ENCODE measurements at places on chromosomes 12 and 14.

GRCh38 chr14:103143506-103143905, 20.2 kb downstream of the TNFAIP2 start:
- DNase-seq = no peak

DNA sequence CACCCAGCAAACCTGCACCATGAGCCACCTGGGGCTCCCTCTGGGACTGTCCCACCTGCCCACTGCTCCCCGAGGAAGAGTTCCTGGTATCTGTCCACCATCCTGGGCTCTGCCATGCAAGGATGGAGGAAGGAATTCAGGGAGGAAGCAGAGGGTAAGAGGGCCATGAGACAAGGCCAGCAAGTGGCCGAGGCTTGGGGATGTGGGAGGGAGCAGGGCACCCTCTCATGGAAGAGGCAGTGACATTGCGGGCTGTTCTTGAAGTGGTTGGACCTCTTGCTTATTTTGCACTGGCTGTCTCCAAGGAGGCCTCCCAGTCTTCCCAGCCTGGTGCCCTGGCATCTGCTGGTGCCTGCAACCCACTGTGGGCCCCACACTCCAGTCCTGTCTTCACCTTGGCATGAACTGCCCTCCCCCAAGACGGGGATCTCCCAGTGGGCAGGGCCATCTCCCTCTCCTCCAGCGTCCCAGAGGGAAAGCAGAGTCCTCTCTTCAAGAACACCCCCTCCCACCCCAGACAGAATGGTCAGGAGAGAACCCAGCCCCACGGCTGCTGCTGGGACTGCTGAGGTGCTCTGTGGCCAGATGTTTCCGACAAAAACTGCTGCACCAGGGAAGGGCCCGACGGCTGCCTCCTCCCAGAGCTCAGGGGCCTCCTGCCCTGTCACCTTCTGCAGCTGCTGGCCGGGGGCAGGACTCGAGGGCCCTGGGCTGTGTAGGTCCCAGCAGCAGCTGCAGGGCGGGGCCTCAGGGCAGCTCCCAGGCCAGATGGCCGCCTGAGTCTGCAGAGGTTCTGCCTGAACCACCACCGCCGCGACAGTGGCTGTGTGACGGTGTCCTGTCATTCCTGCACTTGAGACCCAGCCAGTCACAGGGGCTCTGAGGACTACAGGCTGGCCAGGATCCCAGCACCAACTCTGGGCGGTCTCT, 1.8 kb upstream of the AKT1 start:
- no peak for DNase-seq

DNA sequence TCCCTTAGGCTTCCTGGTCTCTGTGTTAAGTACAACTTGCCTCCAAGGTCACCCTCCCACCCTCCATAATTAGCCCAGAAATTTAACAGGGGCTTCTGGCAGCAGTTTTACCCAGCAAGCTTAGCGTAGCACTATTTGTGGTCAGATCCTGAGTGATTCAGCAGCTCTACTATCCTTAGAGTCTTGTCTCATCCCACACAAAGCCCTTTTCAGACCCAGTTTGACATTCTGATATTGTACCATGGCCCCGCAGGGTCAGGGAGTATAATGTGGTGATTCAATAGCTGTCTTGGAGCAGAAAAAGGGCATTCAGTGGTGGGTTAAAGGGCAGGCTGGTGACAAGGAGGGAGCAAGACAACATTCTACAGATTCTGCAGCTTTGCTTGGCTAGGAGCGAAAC, 153.8 kb upstream of the DDHD1 start:
- DNase-seq = no peak

GRCh38 chr12:67637718-67638117, 10.8 kb upstream of the DYRK2 start:
- DNase-seq = no peak

- no peak for DNase-seq
Observed at GRCh38 chr12:80648881-80649280, 58.6 kb upstream of the MYF6 start.

- no peak for DNase-seq
Observed at GRCh38 chr12:2414810-2415567, 362.2 kb downstream of the CACNA1C start.

GRCh38 chr12:51970904-51971646, 19.6 kb downstream of the ACVR1B start:
- DNase-seq = peak; percentile 45

DNA sequence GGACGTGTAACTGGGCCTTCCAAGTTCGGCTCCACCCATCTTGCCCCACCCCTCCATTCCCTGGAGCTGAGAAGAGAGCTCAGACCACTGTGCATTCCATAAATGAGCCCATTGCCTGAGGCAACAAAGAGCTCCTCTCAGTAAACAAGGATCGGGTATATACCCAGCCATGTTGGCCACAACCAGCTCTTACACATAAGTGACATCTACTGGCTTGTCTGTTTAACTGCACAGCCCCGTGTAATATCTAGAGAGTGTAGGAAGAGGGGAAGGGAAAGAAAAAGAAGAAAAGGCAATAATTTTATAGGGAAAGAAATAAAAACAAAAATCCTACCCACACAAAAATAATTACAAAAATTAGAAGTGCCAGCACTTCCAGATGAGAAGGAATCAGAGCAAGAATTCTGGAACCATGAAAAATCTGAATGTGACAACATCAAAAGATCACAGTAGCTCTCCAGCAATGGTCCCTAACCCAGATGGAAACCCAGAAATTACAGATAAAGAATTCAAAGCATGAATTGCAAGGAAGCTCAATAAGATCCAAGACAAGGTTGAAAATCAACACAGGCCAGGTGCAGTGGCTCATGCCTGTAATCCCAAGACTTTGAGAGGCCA, 308.1 kb downstream of the RPAP3 start:
- DNase-seq = no peak

- DNase-seq = no peak
Observed at GRCh38 chr12:56677680-56678079, 10.4 kb downstream of the PTGES3 start.

- DNase-seq = no peak
Observed at GRCh38 chr14:50010752-50011151, 105.6 kb downstream of the VCPKMT start.

DNA sequence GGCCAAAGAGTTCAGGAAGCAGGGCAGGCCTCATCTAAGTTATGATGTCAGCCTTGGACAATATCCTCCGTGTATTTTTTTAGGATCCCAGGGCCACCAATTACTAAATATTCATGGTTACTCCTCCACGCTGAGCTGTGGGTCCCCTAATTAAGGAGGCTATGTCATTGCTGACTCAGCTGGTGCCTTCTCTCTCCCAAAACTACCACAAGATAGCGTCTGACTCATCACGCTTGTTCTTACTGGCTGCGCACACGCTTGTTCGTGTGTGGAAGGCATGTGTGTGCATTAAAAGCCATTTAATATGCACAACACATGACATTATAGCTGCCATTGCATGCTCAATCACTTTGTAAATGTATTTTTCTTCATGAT, 78.3 kb downstream of the GSC start:
- DNase-seq = no peak

GRCh38 chr12:112755507-112755906, 36.0 kb upstream of the RPH3A start:
- DNase-seq = no peak

DNA sequence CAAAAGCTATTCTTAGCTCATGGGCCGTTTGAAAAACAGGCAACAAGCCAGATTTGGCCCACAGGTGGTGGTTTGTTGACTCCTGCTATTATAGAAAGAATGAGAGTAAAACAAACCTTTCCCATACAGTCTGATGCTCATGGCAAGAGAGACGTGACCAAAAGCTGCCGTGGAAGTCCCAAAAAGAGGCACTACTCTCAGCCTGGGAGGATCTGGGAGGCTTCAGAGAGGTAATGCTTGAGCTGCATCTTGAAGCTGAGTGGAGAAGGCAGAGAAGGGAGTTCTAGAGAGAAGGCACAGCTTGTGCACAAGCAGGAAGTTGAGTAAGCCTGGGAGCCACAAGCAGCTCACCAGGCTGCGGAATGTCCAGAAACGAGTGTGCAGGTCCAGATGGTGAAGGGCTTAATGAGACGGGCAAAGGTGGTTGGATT, 9.6 kb downstream of the PLXNC1 start:
- no peak for DNase-seq

GRCh38 chr12:50620109-50620977, 115.6 kb downstream of the DIP2B start:
- peak; percentile 18 for DNase-seq

DNA sequence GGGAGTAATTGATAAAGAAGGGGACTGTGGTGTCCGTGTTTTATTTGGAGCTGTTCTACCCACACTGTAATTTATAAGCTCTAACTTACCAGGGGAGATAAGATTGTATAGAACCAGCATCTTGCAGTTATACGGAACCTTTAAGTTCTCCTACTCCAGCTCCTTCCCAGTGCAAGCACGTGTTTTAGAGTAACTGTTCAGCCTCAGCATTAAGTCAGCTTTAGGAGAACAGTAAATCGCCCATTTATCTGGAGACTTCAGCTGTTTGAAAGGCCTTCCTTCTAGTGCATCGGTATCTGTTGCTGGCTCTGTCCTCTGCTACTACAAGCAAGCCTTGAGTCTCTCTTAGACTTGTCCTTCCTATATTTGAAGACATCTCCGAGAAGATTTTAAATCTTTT, 95.6 kb downstream of the ETV6 start:
- no peak for DNase-seq

- no peak for DNase-seq
Observed at GRCh38 chr12:58309806-58310205, 368.4 kb downstream of the ATP23 start.

- DNase-seq = peak; percentile 11
Observed at GRCh38 chr12:117025481-117026151, 73.6 kb downstream of the TESC start.

DNA sequence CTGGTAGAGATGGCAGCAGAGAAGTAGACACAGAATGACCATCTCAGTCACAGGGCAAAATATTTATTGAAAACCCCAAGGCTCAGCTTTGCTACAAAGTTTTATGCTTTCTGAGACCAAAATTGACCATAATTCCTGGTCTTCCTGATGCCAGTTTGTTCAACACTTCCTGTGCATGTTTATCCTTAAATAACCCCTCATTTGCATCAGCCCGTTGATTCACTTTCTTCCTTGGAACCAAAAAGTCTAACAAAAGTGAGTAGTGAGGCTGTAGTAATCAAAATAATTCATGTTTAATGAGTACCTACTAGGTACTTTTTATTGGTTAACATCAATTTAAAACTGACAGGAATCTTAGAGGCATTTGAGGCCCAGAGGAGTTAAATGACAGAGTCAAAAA, 51.7 kb downstream of the TRHDE start:
- no peak for DNase-seq

DNA sequence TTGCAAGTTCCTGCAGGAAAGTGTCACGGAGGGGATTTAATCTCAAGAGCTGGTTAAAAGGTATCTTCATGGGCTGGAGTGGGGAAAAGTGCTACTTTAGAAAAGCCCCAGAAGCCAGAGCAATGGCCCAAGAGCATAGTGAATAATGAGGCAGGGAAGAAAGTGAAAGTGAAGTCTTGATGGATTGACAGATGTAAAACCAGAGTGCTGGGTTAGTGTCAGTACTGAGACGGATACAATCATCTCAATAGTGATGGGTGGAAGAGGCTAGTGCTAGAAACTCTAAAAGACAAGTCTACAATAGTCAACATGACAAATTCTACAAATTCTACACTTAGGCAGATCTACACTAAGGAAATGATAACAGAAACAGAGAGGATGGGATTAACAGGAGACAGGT, 68.1 kb downstream of the CIT start:
- no peak for DNase-seq

DNA sequence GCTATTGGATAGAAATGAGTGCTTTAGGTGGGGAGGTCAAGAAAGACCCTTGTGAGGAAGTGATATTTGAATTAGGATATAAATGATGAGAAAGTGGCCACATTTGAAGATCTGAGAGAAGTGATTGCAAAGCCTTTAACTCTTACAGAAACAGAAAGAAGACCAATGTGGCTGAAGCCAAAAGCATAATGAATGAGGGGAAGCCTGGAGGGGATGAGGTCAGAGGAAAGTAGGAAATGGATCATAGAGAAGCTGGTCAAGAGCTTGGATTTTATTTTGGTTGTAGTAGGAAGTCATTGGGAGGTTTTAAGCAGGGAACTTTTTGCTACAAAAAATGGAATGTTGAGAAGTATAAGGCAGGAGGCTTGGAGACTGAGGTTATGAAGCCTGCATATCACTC, 3.5 kb upstream of the GYS2 start:
- DNase-seq = no peak

DNA sequence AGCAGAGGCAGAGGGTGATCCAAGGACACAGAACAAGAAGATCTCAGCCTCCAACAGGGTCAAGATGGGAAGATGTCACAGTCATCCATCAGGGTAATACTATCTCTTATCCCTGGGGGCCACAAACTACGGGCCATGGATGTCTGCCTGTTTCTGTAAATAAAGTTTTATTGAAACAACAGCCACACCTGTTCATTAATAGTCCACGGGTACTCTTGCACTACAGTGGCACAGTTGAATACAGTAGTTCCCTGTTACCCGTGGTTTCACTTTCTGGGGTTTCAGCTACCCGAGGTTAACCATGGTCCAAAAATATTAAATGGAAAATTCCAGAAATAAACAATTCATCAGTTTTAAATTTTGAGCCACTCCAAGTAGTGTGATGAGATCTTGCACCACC, 65.9 kb downstream of the BCL11B start:
- DNase-seq = no peak

DNA sequence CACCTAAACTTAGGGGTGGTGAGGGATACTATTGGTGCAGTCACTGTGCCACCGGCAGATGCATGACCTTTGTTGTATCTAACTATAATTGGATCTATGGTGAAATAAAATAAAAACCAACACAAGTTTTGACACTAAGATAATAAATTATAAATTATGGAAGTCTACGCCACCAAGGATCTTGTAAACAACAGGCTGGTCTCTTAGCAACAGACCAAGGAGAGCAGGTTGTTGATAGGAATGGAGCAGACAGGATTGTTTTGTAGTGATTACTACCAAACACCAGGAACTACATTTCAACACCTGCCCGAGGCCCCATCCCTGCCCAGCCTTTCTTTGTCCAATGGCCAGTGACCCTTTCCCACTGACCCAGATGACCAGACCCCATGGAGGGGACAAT, 1178.0 kb downstream of the VRK1 start:
- no peak for DNase-seq

- no peak for DNase-seq
Observed at GRCh38 chr12:19302100-19302640, 137.1 kb upstream of the AEBP2 start.

DNA sequence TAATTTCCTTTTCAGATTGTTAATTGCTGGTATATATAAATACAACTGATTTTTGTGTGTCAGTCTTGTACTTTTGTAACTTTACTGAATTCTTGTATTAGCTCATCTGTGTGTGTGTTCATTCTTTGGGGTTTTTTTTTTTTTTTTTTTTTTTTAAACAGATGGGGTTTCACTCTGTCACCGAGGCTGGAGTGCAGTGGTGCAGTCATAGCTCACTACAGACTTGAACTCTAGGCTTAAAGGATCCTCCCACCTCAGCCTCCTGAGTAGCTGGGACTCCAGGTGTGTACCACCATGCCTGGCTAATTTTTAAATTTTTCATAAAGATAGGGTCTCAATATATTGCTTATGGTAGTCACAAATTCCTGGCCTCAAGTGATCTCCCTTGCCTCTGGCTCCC, 68.0 kb downstream of the WNK1 start:
- DNase-seq = no peak

DNA sequence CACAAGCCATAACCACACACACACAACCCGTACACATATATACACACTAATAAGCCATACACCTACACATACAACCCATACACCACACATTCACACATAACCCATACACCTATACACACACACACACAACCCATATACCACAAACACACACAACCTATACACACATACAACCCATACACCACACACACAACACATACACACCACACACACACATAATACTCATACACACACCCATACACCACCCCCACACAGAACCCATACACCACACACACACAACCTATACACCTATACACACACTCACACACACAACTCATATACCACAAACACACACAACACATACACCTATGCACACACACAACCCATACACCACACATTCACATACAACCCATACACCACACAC, 44.1 kb downstream of the TMEM121 start:
- DNase-seq = no peak

Data from stimulated activated CD4-positive, alpha-beta T cell treated with anti-CD3 and anti-CD28 coated beads, Interleukin-1b, Interleukin-23, amount 100 ng/mL, for 24 hours (primary cell).